A549 treated with AZD2906 at 1 μM for 4 hours (cell line): ENCODE measurements at places on chromosomes 12 and 14. TPM values are rescaled to one million over a fixed set of nuclear protein-coding genes. Genes with fewer than 3 reads are reported as not detected.

The CHPT1 gene
- total RNA-seq: 46.4 to 67.6 TPM (median 64.9 TPM) in 5 replicates

The KRT6C gene
- not detected in 5 replicates for total RNA-seq

The BICDL1 gene
- total RNA-seq: 2.9 to 4.6 TPM (median 4.0 TPM) in 5 replicates

The ABHD12B gene
- total RNA-seq: not detected in 5 replicates

The CCDC63 gene
- total RNA-seq: 0.05 to 0.09 TPM (median 0.06 TPM) in 3 of 5 replicates, not detected in the others
